SW480 (cell line): ENCODE measurements at places on chromosomes 6 and 20.

DNA sequence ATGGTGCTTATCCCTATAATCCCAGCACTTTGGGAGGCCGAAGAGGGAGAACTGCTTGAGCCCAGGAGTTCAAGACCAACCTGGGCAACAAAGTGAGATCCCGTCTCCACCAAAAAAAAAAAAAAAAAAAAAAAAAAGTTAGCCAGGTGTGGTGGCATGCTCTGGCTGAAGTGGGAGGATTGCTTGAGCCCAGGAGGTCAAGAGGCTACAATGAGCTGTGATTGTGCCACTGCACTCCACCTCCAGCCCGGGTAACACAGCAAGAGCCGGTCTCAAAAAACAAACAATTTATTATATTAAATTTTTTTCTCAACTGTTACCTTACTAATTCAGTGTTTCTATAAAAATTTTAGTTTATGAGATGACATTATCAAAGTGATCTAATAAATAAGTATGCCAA is 85.4 kb upstream of the MAP7 start:
- no peak for DNase-seq

- no peak for DNase-seq
Measured at GRCh38 chr20:3812259-3812681, 8.1 kb upstream of the AP5S1 start.

DNA sequence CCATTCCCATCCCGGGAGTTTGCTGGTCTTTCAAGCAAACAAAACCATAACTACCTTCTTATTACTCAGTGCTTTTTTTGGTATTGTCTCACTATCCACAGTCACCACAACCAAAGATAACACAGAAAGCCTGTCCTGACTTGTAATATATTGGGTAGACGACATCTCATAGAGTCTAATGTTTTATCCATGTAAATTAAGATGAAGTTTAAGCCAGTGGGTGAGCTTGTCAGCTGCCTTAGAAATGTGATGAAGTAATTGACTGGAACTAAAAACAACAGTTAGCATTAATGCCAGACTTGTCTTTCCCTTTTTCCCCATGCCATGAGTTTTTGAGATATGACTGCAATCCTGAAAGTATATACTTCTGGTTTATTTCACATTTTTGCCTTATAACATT is 282.7 kb upstream of the PRDM1 start:
- DNase-seq: no peak

DNA sequence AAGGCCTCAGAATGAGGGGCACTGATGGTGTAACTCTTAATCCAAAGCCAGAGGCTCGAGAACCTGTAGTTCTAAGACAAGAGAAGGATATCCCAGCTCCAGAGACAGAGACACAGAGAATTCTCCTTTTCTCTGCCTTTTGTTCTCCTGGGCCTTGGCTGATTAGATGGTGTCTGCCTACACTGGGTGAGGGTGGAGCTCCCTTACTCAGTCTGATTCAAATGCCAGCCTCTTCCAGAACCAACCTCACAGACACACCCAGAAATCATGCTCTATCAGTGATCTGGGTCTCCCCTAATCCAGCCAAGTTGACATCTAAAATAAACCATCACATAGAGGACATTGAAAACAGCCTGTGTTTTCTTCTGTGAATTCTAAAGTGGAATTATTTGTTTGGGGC is 68.0 kb upstream of the SMIM28 start:
- DNase-seq: no peak

DNA sequence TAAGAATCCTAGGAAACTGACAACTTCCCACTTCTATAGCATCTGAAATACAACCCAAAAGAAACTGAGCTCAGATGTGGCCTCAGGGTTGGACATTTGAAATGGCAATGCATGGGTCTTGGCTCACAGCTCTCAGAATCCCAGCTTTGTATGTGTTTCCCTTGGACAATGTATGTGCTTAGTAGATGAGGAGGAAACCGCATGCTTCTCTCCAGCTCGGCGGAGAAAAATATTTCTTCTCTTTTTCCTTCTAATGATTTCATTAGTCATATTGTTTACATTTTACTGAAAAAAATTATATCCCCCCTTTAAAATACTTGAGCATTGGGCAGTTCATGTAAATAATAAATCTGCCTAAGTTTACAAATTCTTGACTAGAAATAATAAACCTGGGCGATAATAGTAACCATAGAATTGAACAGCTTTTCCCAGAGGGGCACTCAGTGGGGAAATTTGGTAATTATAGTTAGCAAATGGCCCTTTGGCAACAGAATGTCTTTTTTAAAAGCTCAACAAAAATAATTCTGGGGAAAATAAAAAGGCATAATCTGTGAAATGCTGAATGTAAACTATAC is 55.3 kb downstream of the PFDN4 start:
- DNase-seq: no peak

DNA sequence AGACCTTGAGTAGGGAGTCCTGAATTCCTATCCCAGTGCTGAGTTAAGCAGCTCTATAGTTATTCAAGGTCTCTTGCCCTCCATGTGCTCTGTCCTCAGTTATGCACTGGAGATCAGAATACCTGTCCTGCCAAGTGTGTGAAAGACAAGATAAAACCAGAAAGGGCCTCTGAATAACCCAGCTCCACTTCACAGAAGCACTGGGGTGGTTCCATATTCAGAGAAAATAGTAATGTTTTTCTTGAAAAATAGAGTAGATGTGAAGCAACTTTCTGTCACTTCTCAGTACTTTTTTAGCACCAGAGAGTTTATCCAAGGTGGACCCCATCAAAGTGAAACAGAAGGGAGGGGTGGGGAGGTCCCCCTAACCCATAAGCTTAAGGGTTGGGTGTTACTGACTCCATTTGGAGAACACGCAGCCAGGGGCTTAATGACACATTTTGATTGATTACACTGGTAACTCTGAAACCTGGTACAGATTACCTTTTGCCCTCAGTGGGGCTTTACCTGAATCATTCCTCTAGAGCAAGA is 509.8 kb upstream of the JARID2 start:
- DNase-seq: no peak
